NCI-H1048 (cell line): ENCODE measurements at places on chromosomes 16 and 17.

DNA sequence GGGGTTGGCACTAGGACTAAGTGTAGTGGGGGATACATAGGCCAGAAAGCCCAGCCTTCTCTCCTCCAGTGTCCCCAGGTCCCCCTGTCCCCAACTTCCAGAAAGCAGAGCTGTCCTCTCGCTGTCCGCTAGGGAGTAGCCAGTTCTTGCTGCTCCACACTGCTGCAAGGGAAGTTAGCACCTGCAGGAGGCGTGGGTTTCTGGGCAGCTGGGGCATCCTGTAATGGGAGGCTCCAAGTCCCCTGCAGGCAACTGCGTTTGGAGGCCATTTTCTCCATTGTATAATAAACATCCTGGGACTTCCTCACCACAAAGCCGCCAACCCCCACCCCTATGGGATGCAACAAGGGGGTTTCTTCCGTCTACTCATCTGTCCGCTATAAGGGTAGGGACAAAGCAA is 1.7 kb downstream of the RPRML start:
- no peak for DNase-seq

GRCh38 chr16:12300490-12300889 is 324.0 kb downstream of the SNX29 start:
- DNase-seq = no peak

- no peak for DNase-seq
Observed at GRCh38 chr16:87742781-87743490, 22.9 kb downstream of the KLHDC4 start.

GRCh38 chr17:149231-149630 is 11.9 kb downstream of the SCGB1C2 start:
- DNase-seq = no peak

DNA sequence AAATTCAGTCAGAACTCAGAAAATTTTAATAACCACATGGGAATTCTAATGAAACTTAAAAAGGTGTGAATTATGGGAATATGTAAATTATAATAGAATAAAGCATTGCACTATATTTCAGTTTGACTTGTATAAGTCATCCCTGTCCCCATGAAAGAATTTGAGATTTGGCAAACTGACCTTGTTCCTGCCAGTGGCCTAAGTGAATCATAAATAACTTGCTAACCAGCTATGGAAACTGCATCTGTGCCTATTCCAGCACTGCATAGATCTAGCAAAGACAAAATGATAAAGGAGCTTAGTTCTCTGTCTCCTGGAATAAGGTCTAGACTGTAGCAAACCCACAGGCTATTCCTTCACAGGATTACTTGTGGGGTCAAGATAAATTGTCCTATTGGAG is 106.8 kb upstream of the NOG start:
- DNase-seq = no peak

DNA sequence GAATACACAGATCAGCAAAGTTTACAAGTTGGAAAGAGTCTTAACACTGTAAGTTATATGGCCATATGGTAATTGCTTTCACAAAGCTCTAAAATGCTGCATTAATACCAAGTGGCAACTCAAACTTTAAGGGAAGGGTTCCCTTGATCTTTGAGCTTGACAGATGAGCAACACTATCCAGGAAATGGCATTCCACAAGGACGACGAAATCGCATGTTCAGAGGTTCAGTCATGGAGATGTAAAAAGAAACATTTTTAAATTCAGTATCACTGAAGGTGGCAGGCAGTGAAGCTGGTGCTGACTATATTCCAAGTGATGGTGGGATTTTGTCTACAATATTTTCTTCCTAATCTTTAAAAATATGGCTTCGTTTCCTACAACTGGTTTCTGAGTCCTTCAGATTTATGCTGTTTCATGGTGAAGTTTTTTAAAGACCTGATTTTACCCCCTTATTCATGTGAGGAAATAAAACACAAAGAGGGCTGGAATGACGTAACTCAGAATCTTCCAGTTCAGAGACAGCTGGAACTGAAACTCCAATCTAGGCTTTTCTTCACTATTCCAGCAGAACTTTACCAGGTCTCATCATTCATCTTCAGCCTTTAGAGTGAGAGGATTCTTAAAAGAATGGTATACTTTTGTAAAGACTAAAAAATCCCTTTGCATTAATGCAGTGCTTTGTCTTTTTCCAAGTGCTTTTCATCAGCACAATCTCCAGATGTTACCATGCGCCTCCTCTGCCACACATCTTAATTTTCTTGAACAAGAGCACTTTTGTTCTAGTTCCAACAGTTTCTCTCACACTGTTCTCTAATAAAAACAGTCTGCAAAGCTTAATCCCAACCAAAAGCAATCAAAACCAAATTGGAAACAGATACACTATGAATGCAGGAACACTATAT is 20.2 kb downstream of the CHCT1 start:
- DNase-seq = no peak

- no peak for DNase-seq
Observed at GRCh38 chr17:48148029-48148770, 40.6 kb downstream of the SNX11 start.

- DNase-seq = no peak
Observed at GRCh38 chr17:67434061-67434525, 57.0 kb downstream of the PITPNC1 start.

GRCh38 chr16:67917852-67918236 is 13.8 kb downstream of the CTRL start:
- DNase-seq = no peak

DNA sequence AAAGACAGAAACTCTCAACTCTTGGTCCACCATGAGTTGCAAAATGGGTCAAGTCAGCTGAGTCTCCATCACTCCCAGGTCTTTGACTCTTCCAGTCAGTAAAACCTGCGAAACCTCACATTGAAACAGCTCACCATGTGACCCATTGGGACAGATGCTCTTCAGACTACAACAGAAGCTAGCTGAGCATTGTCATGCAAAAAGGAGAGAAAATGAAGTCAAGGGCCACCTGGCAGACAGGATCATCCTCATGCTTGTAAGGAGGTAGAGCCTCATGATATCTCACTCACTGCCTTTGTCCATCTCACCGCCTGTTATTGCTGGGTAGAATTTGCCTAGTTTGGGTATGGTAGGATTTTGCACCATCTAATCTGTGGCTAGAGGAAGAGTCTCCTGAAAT is 50.2 kb downstream of the MAF start:
- no peak for DNase-seq

DNA sequence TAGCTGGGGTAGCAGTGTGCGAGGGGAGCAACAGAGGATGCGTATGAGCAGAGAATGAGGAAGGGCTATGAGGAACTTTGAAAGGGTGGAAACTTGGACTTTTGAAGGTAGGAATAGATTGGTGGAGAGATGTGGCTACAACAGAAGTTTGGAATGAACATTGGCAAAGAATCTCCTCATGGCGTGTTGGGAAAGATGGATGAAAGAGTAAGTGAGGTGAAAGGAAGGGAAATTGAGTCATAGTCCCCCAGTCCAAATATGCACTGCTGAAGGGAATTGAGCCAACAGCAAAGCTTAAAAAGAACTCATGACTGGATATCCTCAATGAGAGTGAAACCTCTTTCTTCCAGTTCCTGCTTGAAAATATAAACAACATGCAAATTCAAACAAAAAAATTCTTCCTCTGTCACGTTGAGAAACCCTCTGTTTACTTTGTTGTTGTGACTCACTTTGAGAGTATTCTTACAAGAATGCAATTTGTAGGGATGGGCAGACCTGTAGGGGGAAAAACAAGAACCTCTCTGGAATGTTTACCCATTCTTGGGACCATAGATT is 313.2 kb upstream of the KCNJ16 start:
- DNase-seq = no peak

- no peak for DNase-seq
Observed at GRCh38 chr16:85422632-85423550, 190.2 kb upstream of the GSE1 start.

DNA sequence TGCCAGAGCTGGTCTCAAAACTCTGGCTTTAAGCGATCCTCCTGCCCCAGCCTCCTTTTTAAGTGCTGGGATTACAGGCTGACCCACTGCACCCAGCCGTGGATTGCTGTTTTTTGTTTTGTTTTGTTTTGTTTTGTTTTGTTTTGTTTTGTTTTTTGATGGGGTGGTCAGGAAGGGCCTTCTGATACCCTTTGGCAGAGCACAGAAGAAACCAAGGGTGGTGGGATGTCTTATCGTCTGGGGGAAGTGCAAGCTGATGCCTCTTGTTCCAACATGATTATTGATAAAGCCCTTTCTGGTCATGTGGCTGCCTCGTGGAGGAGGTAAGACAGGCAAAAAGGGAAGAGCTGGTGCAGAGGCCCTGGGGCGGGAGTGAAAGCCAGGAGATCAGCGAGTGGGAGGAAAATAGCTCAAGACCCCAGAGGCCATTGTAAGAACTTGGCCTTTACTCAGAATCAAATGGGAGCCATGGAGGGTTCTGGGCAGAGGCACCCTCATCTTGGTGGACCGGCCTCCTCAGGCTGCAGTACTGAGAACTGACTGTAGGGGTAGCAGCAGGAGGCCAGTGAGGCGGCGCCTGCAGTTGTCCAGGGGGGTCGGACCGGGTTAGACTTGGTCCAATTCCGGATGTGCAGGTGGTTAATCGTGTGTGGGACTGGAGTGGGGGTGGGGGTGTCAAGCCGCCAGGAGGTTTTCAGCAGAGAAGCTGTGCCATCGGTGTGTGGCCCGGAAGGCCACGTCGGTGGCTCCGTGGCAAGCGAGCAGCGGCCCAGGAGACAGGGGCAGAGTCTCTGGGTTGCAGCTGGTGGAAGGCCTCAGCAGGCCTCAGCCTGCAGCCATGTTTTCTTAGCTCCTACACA is 84.4 kb upstream of the GSE1 start:
- no peak for DNase-seq

DNA sequence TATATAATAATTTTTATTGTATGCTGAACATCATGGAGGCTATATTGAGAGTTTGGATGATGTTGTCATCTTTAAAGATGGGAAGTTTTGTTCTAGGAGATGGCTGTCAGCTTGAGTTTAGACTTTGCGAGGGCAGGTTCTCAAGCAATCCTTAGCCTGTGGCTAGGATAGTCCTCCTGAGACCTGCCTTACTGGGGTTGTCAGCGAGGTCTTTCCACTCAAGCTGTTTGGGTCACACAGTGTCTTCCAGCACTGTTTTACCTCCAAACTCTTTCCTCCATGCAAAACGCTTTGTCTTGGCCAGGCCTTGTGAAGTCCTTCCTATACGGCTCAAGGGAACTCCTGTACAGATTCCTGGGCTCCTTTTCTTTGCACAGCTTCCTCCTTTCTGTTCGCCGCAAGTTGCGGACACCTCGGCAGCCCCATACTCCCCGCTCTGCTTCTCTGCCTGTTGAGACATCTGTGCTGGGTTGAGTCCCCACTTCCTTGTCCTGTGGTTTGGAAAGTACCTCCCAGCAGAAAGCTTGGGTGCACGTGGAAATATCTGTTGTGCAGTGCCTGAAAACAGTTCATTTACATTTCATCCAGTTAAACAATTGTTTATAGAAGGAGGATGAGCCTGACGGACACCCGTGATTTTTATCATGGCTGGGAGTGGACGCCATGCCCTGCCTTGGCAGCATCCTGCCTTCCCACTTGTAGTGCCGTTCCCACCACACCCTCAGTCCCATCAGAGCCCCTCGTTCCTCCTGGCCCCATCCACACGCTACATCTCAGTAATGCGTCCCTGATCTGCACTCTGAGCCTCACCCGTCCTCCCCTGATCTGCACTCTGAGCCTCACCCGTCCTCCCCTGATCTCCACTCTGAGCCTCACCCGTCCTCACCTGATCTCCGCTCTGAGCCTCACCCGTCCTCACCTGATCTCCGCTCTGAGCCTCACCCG is 55.0 kb upstream of the CBFA2T3 start:
- DNase-seq = no peak

GRCh38 chr17:7591596-7591995 is 1.7 kb upstream of the SOX15 start:
- no peak for DNase-seq

DNA sequence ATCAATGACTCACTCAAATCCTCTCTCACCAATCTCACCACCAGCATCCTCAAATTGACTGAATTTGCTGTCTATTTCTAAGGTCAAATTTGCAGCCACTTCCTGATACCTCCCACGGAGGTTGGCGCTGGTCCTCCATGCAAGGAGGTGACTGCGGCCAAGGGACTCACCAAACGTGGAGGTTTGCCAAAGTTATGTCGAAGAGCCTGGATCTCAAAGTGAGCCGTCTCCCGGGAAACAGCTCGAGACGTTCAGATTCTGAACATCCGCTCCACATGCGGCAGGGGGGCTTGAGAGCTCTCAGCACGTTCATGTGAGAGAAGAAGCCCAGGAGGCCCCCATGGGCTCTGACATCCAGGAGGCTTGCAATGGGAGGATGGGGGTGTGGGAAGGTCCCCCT is 22.6 kb downstream of the LGALS3BP start:
- DNase-seq = no peak

DNA sequence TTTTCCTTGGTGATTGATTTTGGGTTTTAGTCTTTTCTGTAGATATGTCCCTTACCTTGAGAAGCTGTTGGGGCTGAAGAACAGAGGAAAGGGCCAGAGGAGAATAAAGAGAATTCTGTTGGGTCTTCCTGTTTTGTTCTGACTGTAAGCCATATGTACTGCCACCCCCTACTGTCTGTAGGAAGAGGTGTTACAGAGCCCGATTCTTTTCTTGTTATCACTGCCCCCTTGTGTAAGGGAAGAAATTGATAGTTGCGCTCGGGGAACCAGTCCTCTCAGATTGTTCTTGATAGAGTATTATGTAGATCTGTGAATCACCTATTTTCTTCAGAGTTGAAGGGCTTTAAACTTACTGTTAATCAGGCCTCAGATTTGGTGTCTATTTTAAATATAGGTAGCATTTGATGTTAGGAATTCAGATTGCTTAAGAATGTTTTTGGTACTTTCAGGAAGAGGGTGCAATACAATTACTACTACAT is 2.4 kb downstream of the TANC2 start:
- peak; percentile 51 for DNase-seq

DNA sequence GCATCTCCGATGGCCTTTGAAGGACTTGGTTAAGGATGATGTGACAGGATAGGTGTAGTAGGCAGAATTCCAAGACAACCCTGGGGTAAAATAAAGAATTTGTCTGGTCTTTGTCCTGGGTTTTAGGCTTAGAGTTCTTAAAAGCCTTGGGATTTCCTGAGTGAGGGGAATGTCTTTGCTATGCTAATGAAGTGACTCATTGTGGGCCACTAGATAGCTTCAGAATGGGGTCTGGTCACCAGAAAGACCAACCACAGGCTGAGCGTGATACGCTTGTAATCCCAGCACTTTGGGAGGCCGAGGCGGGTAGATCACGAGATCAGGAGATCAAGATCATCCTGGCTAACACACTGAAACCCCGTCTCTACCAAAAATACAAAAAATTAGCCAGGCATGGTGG is 182.8 kb upstream of the TOX3 start:
- DNase-seq = no peak

- DNase-seq = no peak
Observed at GRCh38 chr17:80024206-80024972, 11.3 kb downstream of the TBC1D16 start.

- DNase-seq = no peak
Observed at GRCh38 chr17:21772321-21772720, 80.0 kb downstream of the KCNJ18 start.

DNA sequence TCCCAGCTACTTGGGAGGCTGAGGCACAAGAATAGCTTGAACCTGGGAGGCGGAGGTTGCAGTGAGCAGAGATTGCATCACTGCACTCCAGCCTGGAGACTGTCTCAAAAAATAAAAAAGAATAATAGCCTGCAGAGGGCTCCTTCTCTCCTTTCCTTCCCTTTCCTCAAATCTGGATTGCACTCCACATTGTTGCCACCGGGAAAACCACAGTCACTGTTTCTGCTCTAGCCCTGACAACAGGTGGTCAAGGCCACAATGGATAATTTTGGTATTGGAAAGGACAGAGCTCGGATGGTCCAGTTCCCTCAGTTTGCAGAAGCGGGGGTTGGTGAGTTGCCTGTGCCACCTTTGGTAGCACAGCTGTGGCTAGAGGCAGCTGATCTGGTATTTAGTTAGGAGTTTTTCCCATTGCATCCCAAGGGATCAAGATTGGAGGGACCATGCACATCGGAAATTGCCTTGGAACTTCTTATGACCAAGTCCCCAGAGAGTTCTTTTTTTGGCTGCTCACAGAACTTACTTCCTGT is 44.7 kb upstream of the PRSS54 start:
- no peak for DNase-seq
